ENCODE measurements at places on chromosomes 13 and 19.
A peak's percentile ranks its signal among the peaks of the same experiment; 100 is the strongest.

DNA sequence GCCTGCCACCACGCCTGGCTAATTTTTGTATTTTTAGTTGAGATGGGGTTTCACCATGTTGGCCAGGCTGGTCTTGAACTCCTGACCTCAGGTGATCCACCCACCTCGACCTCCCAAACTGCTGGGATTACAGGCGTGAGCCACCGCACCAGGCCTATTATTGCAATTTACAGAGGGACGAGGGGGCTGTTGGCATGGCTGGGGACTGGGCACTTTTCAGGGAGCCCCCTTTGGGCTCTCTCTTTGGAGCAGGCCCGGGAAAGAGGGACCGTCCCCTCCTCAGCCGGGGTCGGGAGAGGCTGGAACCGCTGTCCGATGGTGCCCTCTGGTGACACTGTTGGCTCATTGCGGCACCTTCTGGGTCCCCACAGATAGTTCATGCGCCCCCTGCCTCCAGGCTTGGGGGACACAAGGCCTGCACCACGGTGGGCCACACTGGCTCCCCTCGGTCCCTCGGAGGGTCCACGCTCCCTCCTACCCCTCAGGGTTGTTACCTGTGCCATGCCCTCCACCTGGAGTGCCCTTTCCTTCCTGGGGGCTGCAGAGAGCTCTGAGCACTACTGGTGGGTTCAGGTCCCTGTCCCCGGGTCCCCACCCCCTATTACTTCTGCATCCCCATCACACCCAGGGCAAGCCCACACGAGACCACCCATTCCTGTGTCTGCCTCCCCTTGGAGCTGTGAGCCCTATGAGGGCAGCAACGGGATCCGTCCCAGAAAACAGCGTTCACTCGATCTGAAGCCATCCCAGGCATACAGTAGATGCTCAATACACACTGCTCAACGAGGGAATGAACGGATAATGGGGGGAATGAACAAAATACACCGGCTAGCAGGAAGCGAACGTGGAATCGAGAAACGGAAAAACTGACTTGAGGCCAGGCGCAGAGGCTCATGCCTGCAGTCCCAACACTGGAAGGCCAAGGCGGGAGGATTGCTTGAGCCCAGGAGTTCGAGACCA, 12.5 kb downstream of the FEM1A start:
- peak; percentile 56 for DNase-seq

- DNase-seq, result peak; percentile 70
Measured at GRCh38 chr19:49340069-49340864, 5.1 kb downstream of the CD37 start.

- no peak for DNase-seq
Measured at GRCh38 chr13:41199526-41199925, 5.2 kb upstream of the KBTBD7 start.

DNA sequence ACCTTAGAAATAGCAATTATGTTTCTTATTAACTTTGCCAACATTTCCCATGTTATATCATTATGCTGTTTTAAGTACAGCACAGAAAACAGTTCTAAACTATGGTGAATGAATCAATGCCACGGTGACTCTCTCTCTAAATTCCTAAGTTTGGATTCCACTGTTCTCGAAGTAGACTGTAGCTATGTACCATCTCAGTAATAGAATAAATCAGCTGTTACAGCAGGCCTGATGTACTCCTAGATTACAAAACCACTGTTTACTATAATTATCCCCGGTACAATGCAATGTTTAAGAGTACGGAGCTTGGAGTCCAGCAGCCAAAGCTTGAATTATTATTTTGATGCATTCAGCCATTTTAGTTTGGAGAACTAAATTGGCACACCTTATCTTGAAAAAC, 476.3 kb upstream of the SLITRK1 start:
- DNase-seq, result no peak

- peak; percentile 73 for DNase-seq
Measured at GRCh38 chr19:48819366-48819816, 8.6 kb upstream of the BCAT2 start.

DNA sequence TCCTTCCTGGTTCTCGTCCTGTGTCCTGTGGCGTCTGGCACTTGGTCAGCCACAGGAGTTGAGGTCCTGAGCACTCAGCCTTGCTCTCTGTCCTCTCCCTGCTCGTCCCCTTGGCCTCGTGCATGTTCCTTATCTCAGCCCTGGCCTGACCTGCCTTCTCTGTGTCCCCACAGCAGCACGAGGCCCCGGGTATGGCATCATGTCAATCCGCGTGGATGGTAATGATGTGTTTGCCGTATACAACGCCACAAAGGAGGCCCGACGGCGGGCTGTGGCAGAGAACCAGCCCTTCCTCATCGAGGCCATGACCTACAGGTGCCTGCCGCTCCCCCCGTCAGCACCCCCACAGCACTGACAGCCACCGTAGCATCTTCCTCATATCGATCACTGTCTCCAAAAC, 4.7 kb downstream of the B3GNT8 start:
- no peak for DNase-seq

DNA sequence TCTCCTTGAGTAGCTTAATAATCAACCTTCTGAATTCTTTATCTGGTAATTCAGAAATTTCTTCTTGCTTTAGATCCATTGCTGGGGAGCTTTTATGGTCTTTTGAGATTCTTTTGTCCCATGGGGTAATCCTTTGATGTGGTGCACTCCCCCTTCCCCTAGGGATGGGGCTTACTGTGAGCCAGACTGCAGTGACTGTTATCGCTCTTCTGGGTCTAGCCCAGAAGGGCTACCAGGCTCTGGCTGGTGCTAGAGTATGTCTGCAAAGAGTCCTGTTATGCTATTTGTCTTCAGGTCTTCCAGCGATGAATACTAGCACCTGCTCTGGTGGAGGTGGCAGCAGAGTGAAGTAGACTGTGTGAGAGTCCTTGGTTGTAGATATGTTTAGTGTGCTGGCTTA, 41.7 kb downstream of the UFM1 start:
- no peak for DNase-seq

DNA sequence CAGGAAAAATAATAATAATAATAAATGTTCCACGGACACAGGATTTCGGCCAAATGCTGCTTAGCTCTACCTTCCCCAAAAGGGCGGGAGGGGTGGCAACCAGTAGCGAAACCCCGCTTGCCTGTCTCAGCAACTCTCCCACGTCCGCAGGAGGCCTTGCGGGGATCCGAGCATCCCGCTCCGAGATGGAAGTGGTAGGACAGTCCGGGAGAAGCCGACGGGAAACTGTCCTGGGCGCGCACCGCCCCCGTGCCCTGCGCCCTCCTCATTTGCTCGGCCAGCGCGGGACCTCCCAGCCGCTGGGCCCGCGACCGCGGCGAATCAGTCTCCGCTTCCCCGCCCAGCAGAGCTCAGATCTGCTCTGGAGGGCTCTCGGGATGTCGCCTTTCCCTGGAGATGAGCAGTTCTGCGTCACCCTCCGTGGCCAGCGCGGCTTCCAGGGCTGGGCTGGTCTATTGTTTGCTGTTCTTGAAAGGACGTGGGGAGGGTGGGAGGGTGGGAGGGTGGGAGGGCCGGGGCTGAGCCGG, 48.9 kb upstream of the PABPC3 start:
- DNase-seq, result peak; percentile 38

Data from left hindlimb (tissue), 1 donor.